Stimulated activated CD8-positive, alpha-beta memory T cell treated with anti-CD3 and anti-CD28 coated beads, Interleukin-7, amount 100 ng/mL, for 1 hour (primary cell): ENCODE measurements at places on chromosomes 11 and 22.

DNA sequence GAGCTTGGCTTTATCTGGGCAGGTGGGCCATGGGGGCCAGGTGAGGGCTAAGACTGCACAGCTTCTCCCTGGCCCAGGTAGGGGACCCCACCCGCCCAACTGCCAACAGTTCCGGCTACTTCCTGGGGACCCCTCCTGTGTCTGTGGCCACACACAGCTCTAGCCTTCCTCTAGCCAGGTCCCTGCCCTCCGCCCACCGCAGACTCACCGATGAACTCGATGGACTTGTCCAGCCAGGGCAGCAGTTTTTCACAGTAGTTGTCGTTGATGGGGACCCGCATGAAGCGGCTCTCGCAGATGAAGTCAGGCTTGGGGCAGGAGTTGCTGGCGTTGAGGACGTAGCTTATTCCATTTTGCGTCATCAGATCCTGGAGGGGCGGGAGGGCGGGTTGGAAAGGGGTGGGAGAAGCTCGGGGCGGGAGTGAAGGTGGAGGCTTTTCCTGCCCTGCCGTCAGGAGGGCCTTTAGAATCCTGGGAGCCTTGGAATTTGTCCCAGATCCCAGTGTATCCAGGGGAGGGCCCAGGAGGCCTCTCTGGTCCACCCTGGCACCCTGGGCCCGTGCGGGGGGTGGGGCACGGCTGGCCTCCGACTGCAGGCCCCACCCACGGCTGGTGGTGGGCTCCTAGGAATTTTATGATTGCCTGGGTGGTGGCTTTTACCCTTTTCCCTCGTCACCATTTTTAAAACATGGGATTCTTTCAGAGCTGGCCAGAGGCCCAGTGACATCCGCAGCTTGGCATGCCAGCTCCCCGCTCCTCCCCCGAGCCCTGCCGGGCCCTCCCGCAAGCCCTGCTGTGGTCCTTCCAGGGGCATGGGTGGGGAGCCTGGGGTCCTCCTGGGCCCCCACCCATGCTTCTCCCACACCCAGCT is 13.9 kb downstream of the DUSP8 start:
- DNase-seq: no peak

- DNase-seq: no peak
Observed at GRCh38 chr11:130787092-130787616, 129.1 kb downstream of the SNX19 start.

DNA sequence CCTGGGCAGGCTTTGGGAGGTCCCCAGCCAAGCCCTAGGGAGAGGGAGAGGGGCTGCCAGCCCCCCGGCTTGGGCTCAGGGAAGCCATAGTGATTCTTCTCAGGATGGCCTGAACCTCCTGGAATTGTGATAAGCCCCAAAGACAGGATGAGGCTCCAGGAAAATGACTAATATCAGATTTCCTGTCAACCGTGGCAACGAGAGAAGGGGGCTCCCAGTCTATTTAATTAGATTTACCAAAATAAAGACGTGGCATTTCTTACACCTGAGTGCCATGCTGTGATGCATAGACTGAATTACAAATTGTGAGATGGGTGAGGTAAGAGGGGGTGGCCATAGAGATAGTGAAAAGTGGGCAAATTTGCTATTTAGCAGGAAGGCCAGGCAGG is 20.4 kb downstream of the SERPINH1 start:
- DNase-seq: no peak

GRCh38 chr22:18111759-18112330 is 1.2 kb downstream of the TUBA8 start:
- no peak for DNase-seq

DNA sequence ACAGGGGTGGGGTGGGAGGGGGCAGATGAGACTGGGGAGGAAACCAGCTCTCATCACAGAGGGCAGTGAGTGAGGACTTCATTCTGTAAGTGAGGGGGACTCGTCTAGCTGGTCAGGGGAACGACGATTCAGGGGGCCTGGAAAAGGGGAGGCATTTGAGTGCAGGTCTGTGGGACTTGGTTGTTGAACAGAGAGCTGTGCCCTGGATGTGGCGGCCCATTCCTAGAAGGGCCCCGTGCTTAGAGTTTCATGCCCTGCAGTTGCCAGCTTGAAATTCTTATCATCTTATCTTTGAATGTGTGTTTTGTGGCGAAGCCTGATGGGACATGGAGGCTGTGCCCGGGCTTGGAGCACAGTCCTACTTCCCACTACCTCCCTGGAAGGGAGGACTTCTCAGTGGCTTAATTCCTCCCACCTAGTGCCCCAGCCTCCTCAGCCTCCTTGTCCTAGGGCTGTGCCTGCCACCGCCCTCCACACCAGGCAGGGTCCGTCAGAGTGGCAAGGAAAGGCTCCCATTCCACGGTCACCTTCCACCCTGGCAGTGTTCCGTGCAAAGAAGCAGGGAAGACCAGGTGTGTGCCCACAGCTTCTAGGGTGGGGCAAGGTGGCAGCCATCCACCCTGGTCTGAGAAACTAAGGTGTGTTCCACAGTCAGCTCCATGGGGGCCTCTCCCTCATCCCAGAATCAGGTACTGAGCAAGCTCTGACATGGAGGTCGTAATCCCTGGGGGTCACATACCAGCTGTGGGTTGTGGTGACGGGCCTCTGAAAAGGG is 59.7 kb upstream of the LMO1 start:
- DNase-seq: no peak

- DNase-seq: no peak
Observed at GRCh38 chr11:128310676-128311445, 276.5 kb downstream of the ETS1 start.

- no peak for DNase-seq
Observed at GRCh38 chr11:133506551-133507094, 25.7 kb downstream of the OPCML start.

DNA sequence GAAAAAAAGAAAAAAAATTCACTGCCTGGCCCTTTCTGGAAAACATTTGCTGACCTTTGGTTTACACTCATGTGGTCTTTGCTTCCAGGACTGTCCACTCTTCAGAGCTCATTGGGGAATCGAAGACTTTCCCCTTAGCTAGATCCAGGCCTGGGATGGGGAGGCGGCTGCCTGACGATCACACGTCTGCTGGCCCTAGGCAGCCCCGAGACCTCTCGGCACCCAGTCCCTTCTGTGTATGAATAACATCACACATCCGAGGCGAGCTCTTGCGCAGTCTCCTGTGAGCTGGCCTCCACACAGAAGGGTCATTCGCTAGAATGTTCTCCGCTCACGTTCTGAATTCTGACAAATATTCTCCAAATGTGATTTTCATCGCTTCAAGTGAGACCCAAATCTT is 25.7 kb upstream of the GAL start:
- no peak for DNase-seq

DNA sequence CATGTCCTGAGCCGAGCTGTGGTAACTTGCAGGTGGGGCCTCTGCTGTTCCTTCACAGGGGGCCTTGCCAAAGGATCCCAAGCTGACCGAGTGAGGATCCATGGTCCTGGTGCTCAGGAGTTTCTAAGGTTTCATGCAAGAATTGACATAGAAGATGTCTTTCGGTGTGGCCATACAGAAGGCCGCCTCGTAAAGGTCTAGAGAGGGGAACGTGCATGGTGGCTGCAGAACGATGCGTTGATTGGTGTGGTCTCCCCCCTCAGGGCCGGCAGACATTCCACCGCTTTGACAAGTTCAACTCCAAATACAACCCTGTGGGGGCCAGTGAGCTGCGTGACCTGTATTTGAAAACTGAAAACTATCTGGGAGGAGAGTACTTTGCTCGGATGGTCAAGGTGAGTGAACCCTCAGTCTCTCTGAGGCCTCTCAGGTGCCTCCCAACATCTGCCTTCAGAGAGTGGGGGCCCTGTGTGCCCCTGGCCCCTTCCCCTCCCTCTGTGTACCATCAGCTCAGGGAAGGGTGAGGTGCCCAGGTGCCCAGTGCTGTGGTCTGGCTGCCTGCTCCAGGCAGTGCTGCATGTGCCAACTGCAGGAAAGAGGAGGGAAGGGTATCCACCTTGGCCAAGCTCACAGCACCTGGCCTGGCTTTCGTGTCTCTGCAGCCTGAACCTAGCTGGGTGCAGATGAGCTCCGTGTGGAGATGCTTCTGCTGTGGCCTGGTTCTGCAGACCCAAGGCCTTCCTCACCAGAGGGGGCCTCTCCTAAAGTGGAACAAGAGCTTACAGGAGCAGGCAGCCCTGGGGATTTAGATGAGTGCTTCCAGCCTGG is 39.8 kb downstream of the AMPD3 start:
- DNase-seq: no peak

GRCh38 chr22:29722151-29722550 is 2.3 kb downstream of the CABP7 start:
- DNase-seq: no peak

GRCh38 chr11:70091638-70092037 is 13.5 kb downstream of the ANO1 start:
- no peak for DNase-seq

GRCh38 chr22:34623580-34623979 is 442.4 kb upstream of the ISX start:
- no peak for DNase-seq

DNA sequence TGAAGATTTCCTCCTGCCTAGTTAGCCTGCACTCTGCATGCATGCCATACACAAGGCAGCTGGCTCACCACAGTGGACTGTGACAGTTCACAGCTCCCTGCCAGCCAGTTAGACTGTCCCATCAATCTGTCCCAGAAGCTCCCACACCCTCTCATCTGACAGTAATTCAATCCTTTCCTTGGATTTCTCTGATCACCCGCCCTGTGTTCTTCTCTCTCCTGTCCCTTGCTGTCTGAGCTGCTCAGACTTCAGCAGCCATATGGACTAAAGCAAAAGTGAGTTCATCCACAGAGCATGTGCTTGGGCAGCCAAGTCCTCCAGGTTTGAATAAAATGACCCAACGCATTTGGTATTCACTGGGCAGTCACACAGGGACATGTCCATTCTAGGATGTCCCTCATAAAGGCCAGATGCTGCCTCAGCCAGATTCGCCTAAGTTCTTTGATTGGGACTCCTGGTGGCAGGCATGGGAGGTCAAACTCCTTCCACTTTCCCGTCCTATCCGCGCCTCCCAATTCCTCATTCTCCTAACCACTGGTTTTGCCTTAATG is 54.5 kb upstream of the ZBTB44 start:
- DNase-seq: no peak

GRCh38 chr22:30315962-30316576 is 10.7 kb downstream of the TBC1D10A start:
- no peak for DNase-seq

DNA sequence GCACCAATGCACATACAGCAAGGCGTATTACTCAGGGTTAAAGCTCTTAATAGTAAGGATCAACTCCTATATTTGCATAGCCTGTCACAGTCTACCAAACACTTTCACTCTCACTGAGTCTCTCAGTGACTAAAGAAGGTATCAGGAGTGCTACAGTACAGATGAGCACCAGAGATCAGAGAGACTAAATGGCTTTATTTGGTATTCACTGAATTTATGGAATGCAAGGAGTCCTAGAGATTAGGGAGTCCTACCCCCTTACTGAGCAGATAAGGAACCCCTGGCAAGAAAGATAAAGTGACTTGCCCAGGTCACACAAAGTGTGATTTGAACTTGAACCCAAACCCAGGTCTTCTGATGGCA is 396.4 kb upstream of the CCDC90B start:
- no peak for DNase-seq

DNA sequence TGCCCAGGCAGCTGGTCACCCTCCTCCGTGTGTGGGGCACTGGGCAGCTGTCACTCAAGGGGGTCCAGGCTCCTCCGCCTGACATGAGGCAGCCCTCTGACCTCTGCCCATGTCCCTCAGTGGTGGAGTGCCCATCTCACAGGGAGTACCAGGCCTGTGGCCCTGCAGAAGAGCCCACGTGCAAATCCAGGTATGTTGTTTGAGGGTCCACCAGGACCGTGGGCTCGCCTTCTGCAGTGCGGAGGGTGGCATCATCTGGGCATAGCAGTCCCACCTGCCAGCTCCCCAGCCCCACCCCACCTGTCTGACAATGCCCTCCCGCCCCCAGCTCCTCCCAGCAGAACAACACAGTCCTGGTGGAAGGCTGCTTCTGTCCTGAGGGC is 30.5 kb downstream of the MUC2 start:
- DNase-seq: no peak

- DNase-seq: no peak
Observed at GRCh38 chr11:122341477-122341876, 225.5 kb upstream of the BLID start.

GRCh38 chr11:114156782-114157181 is 97.3 kb downstream of the ZBTB16 start:
- DNase-seq: no peak

DNA sequence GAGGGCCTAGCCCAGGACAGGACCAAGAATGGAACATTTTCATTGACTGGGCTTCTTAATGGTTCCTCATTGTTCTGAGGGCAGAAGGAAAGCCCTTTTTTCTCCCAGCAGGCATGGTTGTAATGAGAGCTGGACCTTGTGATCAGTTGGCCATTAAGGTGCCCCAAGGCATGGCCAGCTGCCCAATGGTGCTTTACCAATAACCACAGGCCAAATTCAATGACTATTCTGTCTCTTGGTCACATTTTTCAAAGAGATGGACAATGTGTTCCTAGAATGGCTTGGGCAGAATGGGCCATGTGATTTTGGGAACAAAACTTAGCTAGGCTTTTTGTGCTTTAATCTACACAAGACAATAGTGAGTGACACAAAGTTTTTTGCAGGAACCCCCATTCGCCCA is 7.3 kb downstream of the NAV2 start:
- no peak for DNase-seq

- no peak for DNase-seq
Observed at GRCh38 chr22:22888571-22889353, 1.1 kb downstream of the IGLL5 start.

DNA sequence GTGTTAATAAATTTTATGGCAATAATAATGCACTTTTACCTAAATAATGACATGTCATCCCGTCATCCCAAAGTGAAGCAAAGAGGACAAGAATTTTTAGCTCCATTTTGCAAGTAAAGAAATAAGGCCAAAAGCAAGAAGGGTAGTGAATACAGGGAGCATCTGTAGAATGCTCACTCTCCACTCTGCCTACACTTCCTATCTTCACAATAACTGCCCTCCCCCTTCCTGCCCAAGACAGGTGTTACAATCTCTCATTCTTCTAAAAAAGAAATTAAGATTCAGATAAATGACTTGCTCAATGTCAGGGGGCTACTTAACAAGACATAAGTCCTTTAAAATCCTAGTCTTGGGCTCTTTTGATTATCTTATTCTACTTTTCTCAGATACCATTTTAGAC is 8.9 kb downstream of the RDX start:
- no peak for DNase-seq

DNA sequence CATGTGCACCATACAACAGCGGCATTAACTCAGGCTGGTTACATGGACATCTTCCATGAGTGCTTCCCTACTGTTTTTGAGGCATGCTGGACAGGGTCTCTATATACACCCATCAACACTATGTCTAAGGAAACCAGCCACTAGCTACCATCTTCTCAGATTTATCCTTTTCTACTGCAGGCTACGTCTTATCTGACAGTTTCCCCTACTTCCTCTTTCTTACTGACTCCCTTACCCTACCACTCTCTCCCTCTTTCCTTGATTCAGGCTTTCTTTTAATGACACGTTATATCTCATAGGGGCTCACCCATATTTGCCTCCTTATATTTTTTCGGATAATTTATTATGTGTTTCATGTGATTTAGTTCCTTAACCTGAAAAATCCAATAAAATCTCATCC is 41.8 kb downstream of the DDI1 start:
- no peak for DNase-seq

- DNase-seq: no peak
Observed at GRCh38 chr22:44341431-44342346, 28.9 kb upstream of the SHISAL1 start.

GRCh38 chr11:22734628-22735345 is 68.4 kb downstream of the GAS2 start:
- no peak for DNase-seq
